ENCODE measurements at places on chromosomes 5 and 9.

DNA sequence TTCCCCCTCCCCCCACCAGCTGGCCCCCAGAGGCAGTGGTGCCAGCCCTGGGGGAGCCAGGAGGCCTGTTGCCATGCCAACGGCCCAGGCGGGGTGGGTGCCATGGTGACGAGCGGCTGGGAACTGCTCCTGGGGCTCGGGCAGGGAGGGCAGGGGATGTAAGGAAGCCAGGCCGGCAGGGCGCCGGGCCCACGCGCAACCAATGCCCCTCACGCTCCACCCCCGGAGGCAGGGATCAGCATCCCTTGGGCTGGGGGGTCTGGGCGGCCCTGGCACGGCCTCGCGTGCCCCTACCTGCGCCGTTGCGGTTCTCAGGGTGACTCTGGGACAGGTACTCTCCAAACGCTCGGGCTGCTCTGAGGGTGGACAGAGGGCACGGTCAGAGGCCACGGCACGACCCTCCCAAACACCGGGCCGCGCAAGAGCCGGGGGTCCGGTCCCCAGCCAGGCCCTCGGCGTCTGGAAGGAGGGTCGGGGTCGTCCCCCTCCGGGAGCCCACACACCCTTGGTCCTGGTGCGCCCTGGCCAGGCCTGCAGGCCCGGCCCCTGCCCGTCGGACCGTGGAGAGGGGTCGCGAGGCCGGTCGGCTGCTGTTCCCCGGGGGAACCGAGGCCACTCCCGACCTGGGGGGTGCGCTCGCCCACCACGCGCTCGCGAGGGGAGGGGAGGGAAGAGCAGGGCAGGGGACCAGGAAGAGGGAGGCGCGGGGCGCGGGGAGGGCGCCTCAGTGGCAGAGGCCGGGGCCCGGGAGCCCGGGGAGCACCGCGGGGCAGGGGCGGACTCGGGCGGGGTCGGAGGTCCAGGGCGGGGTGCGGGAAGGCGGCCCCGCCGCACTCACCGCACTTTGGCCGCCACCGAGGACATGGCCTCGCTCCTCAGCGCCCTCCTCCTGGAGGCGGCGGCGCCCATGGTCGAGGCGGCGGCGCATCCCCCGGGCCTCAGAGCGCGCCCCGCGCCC, 661 bp downstream of the NSMF start:
- no peak for DNase-seq

DNA sequence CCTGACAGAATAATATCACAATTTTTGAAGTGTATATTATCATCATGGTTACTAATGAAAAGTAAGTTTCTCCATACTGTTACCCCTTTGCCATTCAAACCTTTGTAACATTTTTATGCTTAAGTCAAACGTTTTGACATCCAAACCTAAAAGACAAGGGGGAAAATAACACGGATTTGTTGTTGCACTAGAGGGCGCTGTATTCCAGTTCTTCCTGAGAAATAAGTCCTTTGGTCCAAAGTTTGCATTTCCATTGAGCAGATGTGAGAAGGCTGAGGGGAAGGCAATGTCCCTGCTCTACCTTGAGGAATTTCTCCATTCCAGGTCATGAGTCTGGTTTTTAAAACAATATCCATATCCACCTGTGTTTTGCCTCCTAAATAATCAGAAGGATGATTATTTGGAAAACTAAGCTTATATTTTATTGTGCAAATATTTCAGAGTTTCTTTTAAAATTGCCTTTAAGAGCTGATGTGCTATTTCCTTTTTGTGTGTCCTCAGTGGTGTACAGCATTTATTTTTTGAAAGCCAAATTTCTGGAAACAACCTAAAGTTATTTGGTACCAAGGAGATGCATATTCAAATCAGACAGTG, 9.7 kb downstream of the LECT2 start:
- no peak for DNase-seq

DNA sequence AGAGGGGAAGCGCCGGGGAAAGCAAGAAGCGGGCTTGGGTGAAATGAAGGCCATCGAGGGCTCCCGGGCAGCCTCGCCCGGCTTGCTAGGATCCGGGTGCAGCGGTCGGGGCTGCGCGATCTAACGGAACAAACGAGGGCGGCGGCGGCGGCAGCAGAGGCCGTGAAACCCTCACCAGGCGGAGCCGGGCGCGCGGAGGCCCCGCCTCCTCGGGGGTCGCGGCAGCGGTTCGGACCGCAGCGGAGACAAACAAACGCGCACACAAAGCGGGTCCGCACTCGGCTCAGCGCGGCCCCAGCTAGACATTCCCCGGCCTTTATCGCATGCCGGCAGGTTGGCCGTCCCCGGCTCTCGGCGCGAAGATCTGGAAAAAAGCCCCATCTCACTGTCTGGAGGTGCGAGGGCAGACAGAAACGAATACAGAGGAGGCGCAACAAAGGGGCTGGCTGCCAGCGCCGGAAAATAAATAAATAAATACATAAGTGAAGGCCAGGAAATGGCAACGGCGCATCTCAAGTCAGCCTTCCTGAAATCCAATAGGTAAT, 10.5 kb upstream of the TRIM36 start:
- no peak for DNase-seq

DNA sequence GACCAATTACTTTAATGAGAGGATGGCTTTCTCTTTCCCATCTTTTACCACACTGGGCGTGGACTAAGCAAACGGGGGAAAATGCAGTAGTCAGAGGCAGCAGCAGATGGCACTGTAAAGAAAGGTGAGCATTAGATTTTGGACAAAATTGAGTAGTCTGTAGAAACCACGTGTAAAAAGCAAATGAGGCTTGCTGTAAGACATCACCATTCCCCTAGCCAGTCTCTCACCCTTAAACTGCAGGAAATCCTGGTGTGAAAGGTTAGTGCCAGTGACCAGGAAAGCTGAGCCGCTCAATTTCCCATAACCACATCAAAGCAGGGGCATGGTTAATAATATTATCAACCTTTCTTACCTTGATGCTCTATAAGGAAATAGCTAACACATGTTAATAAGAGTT, 31.8 kb downstream of the SPATA31C2 start:
- no peak for DNase-seq

- DNase-seq: no peak
These were observed 38.0 kb downstream of the KCNV2 start for GRCh38 chr9:2755285-2755684.

DNA sequence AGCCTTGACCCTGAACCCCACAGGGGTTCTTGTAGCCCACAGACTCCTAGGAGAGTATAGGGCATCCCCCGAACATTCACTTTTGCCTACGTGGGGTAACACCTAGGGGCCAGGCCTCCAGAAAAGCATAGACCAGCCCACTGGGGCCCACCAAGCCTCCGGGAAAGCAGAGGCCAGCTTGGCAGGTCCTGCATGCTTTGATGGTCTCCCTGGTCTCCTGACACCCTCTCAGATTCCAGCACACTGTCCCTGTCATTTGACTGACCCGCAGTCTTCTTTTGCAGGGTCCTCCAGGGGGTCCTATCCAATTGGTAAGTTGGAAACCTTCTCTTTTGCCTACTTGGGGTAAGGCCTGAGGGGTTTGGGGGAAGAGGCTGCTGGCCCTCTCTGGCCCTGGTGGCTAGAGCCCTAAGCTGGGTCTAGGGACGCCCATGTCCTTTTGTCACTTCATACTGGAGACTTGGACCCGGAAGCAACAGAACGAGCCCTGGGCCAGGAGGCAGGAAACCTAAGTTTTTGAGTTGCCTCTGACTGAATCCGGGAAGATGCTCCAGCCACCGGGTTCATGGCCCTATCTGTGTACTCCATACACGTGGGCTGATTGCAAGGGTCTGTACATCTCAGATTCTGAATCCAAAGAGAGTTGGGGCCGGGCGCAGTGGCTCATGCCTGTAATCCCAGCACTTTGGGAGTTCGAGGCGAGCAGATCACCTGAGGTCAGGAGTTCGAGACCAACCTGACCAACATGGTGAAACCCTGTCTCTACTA, 20.9 kb upstream of the ORM1 start:
- no peak for DNase-seq

GRCh38 chr5:33310451-33310850, 130.3 kb upstream of the TARS1 start:
- DNase-seq: no peak

DNA sequence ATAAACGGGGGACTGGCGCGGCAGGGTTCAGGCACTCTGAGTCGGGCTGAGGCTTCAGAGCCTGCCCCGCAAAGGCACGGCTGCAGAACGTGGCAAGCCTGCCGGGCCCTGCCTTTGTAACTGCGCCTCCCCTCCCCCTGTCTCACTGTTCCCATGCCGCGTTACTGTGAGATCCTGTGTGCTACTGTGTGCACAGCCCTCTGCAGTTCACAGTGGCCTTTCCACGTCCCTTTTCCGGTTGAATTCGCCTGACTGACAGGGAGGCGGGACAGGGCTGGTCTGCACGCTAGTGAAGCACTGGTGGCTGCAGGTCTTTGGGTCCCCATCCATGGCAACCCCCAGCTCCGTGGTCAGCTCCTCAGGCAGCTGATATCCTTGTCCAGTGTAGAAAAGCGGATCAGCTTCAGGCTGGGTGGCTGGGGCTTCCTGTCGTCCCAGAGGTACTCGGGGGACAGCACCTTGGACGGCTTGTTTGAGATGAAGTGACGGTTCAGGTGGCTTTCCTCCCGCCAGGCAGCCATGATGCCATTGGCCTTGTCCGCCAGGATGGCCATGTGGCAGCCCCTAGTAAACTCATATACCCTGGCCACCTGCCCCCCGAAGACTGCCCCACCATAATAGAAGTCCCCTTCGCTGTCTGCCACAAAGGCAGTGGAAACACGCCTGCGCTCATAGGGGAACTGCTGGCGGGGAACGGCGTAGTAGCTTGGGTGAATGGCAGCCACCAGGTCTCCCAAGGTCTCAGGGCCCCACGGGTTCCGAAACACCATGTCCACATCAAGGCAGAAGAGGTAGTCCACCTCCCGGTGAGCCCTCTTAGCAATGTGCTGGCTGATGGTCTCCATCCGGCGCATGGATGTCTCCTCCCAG, 10.3 kb downstream of the GBGT1 start:
- no peak for DNase-seq

- DNase-seq: no peak
These were observed 285.7 kb downstream of the CHSY3 start for GRCh38 chr5:130189961-130190360.

- no peak for DNase-seq
These were observed 267.0 kb upstream of the HAPLN1 start for GRCh38 chr5:83987513-83988292.

- no peak for DNase-seq
These were observed 28.2 kb downstream of the C9orf152 start for GRCh38 chr9:110179734-110180133.

DNA sequence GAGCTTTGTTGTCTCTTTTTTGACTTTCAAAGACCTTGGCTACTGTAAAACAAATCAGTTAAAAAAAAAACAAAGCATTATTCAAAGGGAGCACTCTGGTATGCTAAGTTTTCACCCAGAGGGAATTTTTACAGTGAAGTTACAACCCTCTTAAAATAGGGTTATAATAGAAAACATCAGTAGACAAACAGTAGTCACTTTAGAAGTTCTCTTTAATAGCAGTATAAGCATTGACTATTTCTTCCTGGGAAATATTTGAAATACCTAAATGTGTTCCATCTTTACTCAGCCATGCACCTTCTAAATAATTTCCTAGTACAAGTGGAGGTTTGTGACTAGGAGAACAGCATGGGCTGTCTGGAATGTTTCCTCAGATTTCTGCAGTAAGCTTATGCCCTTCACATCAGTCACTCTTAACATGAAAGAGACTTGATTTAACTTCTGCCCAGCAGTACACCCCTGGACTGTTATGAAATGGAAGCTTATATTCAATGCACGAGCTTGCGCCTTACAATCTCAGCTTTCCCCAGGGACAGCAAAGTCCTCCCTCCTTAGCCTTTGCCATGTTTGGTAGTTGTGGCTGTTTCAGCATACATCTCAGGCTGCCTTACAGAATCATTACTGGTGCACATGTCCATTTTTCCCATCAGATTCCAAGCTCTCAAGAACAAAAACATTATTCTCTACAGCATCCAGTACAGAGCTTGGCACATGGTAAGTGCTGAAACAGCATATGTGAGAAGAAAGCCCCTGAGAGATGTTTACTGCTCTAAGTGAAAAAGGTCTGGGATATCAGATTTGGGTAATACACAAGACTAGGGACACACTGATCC, 191.5 kb downstream of the ZNF608 start:
- DNase-seq: no peak

- DNase-seq: no peak
These were observed 345.7 kb downstream of the DEPDC1B start for GRCh38 chr5:60354311-60354710.

DNA sequence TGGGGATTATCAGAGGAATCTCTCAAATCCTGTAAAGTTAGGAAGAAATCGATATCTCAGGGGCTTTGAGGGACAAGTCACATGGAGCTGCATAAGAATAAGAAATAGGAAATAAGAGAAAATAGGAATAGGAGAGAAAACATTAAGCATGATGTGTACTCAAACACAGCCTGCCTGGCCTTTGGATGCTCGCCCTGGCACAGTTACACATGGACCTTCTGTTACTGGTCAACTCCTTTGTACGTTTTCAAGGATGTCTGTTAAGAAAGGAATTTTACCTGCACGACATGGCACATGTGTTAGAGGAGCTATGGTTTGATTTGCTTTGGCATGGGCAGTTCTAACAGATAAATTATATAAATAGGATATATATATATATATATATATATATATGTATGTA, 321.2 kb downstream of the CDH12 start:
- DNase-seq: no peak

- DNase-seq: no peak
These were observed 44.8 kb upstream of the TRIM36 start for GRCh38 chr5:115214541-115214940.

- no peak for DNase-seq
These were observed 161.6 kb upstream of the PANK3 start for GRCh38 chr5:168740811-168741213.

DNA sequence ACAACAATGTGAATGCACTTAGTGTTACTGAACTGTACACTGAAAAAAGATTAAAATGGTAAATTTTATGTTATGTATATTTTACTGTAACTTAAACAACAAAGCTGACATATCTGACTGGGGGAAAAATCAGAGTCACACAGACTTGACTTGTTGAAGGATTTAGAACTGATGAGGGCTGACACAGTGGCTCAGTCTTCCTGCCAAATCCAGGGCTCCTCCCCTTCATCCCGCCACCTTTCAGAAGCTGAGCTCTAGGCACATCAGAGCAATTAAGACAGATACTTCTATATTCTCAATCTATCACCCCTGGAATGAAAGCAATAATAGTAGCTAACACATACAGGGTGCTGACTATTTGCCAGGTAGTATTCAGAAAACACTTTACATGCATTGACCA, 27.7 kb upstream of the TAS2R1 start:
- no peak for DNase-seq

DNA sequence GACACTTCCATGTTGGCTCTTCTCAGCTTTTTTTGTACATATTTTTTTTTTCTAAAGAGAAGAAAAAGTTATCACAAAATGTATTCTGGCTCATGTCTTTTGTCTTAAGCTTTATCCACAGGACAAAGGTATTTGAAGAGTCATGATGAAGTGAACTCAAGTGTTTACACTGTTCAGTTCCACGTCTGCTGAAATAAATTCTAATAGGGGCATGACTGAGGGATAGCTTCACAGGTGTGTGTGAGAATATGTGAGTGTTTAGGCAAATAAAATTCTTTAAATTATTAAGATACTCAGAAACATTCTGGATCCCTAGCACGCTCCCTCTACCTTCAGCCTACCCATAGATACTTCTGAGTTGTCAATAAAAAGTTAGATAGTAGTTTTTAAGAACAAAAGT, 59.8 kb downstream of the BAAT start:
- DNase-seq: no peak
